ENCODE measurements at places on chromosomes 1 and 21.

DNA sequence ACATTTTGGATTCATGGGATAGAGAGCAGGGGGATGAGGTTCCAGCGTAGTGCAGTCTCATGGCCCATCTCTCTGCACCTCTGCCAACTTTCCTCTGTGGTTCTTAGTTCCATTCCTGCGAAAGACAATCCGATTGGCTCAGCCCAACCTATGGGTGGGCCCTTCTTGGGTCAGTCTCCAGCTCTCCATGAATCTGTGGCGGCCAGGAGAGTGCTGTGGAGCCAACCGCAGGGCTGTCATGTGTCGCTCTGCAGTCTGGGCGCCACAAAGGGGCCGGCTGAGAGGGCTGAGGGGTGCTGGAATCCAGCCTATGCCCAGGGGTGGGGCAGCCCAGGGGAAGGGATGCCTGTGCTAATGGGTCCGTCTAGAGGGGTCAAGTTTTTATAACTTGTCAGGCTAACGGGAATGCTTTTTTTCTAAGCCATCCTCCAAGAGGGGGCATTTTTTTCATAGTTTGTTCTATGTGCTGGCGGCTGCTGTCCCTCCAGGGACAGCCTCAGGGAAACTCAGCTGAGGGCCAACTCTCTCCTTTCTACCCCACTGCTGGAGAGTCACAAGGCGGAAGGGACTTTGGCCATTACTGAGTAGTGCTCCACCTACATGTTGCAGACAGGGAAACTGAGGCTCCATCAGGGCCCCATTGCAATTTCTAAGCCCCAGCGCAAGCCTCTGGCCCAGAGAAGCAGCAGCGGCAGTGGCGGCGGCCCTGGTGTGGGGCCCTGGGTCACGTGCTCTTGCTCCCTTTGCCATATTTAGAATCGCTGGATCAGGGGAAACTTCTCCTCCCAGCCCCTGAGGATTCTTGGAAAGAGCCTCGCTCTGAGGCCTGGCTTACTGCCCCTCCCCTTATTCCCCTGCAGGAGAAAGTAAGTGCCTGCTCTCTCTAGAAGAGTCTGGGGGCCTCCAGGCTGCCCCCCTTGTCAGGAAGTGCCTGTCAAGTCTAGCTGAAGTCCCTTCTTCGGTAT is 23.4 kb downstream of the KCNQ4 start:
- no peak for DNase-seq

DNA sequence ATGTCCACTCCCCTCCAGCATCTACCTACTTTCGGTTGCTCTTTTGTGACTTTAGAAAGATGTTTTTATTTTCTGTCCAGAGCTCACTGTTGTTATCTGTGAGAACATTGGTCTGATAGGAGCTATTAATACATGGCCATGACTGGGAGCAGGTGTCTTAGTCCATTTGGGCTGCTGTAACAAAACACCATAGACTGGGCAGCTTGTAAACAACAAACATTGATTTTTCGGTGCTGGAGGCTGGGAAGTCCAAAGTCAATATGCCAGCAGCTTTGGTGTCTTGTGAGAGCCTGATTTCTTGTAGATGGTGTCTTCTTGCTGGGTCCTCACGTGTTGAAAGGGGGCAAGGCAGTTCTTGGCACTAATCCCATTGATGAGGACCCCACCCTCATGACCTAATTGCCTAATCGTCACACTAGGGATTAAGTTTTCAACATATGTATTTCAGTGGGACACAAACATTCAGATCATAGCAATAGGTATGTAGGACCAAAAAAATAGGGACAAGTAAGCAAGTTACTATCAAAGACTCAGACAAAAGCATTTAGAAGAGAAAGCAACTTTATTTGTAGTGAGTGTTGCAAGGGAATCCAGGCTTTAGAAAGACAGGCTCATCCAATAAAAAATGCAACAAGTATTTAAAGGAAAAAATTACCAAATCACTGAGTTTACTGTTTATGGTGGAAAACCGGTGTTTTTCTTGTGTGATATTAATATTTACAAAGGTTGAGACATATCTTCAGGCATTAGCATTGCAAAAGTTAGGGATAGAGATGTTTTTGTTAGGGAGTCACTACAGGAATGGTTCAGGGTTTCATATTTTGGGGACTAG is 55.2 kb upstream of the WDR26 start:
- DNase-seq: no peak

- peak; percentile 81 for DNase-seq
Observed at GRCh38 chr1:56866656-56867055, 12.1 kb downstream of the C8A start.

- DNase-seq: no peak
Observed at GRCh38 chr1:159902541-159902940, 2.6 kb upstream of the CFAP45 start.

DNA sequence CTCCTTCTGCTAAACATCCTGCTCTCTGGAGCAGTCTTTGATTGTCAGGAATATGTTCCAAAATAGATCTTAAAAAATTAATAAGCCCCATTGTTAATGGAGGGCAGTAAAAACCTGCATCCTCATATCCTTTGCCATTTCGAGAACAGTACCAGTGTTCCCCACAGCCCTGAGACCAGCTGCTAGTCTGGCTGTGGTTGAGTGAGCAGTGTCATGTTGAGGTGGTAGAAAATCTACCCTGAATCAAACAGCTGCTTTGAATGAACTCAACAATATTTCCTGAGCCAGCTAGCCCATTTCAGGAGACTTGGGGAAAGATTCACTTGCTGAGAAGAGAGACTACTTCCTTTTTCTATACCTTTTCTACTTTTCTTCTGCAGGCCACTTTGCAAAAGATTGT is 24.4 kb downstream of the FABP3 start:
- no peak for DNase-seq
